ENCODE measurements at places on chromosomes 2 and 18.

GRCh38 chr2:165877565-165878550 is 75.7 kb downstream of the TTC21B start:
- peak; percentile 76 for DNase-seq

GRCh38 chr2:16855183-16855582 is 189.5 kb upstream of the CYRIA start:
- no peak for DNase-seq

GRCh38 chr2:219402665-219403515 is 15.2 kb upstream of the DNPEP start:
- peak; percentile 72 for DNase-seq

GRCh38 chr2:6748406-6749067 is 117.2 kb downstream of the CMPK2 start:
- no peak for DNase-seq

Measured in activated CD4-positive, alpha-beta T cell treated with anti-CD3 and anti-CD28 coated beads, Interleukin-10, Interleukin-2, amounts not matched to agents 100 ng/mL and 50 ng/mL, durations not matched to agents 16 hours and 8 hours (primary cell).